Smooth muscle cell of bladder (primary cell): ENCODE measurements at places on chromosomes 1 and 21. TPM values are rescaled to one million over a fixed set of nuclear protein-coding genes. Genes with fewer than 3 reads are reported as not detected.

The FGR gene
- not detected in 2 replicates for total RNA-seq

The S100A7 gene
- total RNA-seq: not detected in 2 replicates

The SPRR2A gene
- not detected in 2 replicates for total RNA-seq

The TOE1 gene
- 7.0 and 7.5 TPM in 2 replicates for total RNA-seq
